DMS79 treated with DMSO at 0.1 percent for 48 hours (cell line): ENCODE measurements at places on chromosomes 3 and 15.

DNA sequence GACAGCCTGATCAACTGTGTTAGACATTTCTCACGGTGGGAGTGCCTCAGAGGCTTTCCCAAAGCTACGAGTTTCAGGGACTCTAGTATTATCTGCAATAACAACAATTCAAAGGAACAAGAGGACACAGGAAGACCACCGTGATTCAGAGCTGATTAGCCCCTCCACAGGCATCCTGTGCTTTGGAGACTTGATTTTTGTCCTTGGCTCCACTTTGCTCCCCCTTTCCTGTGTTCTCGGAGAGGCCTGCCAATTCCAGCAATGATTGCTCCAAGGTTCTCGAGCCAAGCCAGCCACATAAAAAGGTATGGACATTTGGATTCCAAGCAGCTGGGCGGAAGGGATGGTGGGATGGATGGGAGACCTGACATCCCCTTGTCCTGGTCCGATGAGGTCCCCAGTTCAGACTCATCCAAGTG, 14.3 kb downstream of the EHD4 start:
- DNase-seq, result no peak

DNA sequence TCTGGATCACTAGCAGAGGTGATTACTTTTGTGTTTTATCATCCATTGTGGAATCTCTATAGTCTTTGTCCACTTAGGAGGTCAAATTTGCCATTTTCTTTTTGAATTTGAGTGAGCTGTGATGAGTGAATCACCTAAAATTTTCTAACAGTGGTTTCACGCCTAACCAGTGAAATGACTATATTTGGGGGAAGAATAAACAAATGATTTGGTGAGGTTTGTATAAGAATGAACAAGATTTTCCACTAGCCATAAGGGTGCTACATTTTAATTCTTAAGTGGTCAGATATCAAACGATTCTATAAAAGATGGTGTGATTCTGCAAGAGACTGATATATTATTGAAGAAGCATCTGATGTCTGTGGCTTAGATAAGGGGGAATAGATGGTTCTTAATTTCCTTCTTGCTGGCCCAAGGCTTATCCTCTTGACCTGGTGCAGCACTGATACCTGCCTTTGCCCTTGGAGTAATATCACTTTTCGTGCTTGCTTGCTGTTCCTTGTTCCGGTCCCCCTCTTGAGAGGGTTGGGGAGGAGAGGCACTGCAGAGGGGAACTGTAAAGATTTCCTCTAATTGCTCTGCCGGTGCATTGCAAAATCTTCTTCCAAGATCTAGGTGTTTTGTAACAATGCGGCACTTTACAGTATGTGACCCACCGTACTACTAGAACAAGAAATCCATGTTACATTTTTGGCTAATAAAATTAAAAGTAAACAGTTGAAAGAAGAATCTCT, 14.5 kb downstream of the C3orf20 start:
- no peak for DNase-seq

DNA sequence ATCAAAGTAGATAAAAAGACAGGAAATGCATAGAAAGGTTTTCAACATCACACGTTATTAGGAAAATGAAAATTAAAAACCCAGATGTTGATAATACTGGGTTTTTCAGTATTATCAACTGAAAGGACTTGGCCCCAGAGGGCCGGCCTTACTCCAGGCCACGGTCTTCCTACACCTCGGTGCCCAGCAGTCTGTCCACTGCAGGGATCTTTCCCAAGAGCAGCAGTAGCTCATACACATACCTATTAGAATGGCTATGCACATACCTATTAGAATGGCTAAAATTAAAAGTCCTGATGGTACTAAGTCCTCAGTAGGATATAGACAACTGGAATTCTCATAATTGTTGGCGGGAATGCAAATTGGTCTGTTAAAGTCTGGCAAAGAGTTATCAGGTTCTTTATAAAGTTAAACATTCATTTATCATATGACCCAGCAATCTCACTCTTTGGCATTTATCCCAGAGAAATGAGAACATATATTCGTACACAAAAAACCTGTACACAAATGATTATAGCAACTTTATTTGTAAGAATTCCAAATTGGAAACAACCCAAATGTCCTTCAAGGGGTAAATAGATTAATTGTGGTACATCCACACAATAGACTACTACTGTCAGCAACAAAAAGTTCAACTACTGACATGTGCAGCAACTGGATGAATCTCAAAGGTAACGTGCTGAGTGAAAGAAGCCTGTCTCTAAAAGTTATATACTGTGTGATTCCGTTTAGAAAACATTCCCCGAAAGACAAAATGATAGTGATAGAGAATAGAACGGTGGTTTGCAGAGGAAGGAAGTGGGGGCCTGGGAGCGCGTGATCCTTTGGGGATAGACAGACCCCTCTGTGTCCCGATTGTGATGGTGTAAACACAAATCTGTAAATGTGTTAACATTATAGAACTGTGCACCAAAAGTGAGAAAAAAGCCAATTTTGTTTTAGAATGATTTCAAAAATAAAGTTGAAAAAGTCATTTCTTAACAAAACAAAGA, 62.3 kb downstream of the MCTP2 start:
- no peak for DNase-seq

DNA sequence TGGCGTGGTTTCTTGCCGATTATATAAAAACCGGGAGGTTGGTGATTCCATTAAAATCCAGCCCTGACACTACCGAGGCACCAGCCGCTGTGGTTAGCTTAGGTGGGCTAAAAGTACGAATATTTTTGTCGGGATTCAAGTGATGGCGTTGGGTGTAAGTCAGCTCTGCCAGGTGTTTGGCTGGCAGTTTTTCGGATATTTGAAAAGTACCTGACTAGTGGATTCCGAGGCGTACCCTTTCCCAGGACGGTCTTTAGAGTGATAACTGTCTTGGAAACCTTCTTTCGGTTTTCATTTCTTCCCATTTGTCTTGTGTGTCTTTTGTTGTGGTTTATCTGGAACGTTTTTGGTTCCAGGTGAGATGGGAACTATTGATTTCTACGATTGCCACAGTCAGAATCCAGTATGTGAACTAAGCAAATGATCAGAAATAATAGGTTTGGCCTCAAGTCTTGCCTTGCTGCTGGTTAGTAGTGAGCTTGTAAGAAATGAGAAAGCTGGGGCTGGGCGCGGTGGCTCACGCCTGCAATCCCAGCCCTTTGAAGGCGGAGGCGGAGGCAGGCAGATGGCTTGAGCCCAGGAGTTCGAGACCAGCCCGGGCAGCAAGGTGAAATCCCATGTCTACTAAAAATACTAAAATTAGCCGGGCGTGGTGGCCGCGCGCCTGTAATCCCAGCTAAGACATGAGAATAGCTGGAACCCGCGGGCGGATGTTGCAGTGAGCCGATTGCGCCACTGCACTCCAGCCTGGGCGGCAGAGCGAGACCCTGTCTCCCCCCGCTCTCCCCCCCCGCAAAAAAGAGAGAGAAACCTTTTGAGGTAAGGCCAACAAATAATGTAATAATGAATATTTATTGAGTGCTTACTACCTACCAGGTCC, 1.4 kb downstream of the FYTTD1 start:
- DNase-seq, result peak; percentile 75

DNA sequence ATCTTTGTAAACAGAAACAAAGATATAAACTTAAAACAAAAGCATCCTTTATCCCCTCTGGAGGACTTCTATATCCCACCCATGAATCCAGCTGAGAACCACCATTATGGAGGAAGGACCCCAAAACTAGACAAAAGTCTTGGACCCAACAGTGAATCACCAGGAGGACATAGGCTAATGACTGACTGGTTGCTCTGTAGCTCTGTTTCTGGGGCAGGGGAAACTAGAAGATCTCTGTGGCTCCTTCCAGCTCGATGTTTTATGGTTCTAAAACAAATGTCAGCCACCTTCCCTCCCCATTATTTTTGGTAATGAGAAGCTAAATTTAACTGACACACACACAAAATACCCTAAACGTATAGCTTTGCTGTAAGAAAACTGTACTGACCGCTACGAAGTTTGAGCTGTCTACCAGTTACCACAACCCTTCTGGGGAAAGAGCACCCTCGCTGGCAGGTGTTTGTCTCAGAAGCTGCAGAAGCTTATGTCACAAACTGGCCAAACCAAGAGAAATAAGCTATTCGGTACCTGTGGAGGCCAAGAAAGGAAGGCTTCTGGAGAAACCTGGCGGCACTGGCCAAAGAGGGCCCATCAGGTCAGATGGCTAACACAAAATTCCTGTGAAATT, 36.4 kb downstream of the MB21D2 start:
- DNase-seq, result no peak

DNA sequence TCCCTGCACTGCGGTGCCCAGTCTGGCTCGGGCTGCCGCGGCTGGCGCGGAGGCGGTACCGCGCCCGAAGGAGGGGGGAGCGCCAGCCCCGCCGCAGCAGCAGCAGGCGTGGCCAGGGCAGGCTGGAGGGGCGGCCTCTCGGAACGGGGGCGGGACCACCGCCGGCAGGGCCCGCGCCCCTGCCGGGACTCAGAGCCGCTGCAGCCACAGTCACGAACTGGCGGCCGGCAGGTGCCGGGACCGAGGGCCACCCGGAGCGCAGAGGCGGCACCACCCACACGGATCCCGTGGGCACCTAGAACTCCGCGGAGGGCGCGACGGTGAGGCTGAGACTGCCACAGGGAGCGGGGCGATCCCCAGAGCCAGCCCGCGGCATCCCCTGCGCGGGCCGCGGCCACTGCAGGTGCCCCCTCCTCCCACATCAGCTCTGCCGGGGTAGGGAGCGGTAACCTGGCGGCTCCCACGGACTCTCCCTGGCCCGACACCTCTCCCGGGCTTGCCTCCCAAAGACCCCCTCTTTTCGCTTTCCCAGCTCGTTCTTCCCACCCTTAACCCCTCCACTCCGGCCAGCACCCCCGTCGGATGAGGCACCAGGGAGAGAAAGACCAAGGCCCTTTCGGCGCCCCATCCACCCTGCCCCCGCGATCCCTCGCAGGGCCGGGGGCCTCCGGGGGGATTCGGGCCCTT, at the start of gene VWA5B2:
Gene VWA5B2, plus strand, starts transcription at position 192 of the 687 bp plus-strand sequence. CDS start 944 bp downstream, outside the sequence.
- DNase-seq, result peak; percentile 38

DNA sequence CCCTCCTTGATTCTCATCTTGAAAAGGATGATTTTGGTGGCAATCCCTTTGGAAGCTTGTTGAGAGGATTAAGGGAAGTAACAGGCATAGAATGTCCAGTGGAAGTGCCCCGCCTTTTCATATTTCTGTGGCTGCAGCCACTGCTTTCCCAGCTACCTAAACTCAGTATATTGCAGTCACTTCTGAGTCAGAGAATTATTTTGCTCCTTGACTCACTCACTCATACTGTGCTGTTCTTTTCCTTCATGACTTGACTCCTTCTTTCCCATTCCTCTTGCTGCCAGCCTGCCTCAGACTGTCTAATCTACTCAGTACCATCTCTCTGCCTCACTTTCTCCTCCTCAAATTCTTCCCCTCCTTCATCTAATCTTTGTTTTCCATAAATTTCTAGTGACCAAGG, 26.5 kb upstream of the POLR2M start:
- no peak for DNase-seq

GRCh38 chr15:101237251-101237650, 14.6 kb downstream of the CHSY1 start:
- no peak for DNase-seq

DNA sequence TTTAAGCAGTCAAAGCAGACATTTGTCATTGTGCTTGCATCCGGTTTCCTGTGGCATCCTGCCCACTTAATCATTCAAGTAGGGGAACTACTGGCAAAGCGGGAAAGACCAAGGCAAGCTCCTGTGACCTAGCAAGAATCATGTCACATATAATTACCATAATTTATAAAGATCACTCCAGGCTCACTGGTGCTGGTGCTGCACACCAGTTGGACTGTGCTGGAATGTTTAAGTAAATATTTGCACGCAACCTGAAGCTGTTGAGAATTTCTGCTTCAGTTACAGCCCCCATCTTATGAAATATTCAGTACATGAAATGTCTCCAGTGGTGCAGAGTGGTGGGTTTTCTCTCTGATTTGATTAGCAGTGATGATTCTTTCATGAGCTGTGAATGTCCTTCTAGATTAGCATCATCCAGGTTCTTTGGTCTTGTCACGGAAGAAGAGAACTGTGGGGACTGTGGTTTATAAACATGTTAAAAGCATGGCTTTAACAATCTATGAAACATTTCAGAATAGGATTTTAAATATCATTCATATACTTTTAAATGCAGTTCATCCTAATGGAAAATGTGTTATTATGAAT, 621.3 kb upstream of the EPHA6 start:
- no peak for DNase-seq

- DNase-seq, result no peak
Measured at GRCh38 chr3:24845524-24846155, 351.0 kb upstream of the THRB start.

DNA sequence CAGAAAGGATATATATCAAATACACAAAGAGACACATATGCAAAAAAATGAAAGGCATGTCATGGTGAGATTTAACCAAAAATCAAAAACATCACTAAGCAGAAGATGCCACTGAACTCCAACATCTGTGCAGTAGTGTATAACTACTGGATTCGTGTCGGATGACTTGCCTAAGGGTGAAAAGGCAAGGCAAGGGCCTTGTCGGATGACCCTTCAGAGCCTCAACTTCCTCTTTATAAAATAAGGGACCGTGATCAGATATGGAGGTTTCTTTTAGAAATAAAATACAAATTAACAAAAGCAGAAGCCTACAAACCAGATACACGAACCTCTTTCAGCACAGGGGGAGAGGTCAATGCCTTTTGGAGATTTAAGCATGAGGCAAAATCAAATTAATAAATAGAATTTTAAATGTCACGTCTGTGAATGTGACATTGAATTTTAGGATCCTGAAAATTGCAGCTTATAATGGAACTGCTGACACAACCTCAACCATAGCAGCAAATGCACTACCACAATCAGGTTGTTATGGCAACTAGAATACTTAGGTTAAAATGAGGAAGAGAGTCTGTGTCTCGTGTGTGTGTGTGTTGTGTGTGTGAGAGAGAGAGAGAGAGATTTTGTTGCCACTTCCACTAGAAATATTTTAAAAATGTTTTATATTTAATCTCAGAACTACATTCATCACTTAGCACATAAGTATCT, 8.3 kb upstream of the CHRM5 start:
- no peak for DNase-seq

DNA sequence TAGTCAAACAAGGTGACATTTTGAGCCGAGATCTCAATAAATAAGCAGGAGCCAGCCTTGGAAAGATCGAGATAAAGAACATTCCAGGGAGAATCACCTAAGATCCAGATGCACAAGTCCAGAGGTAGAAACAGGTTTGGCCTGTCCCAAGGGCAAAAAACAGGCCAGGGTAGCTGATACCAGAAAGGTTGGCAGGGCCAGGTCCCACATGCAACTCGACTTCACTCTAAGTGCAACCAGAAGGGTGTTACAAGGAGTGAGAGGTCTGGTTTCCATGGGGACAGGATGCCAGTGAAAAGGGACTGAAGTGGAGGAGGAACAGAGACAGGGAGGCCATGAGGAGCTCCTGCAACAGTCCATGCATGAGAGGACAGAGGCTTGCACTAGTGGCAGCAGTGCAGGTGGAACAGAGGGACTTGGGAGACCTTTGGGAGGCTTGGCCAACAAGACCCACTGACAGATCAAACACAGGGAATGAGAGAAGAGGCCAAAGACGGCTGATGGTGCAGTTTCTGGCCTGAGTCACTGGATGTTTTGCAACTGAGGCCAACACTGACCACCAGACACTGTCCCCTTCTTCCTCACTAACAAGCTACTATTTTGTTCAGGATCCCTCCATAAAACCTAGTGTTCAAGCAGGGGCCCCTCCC, 5.2 kb downstream of the TPRA1 start:
- peak; percentile 75 for DNase-seq
